ENCODE measurements at places on chromosomes 5 and 9. TPM values are rescaled to one million over a fixed set of nuclear protein-coding genes. Genes with fewer than 3 reads are reported as not detected.

NKD2 gene
- polyA plus RNA-seq = 18.6 TPM

HK3 gene
- 4.7 TPM for polyA plus RNA-seq

SLC12A2 gene
- polyA plus RNA-seq = 2.1 TPM

PTPDC1 gene
- 2.4 TPM for polyA plus RNA-seq

- peak; percentile 42 for DNase-seq
Measured at GRCh38 chr9:98074115-98074990, 17.8 kb downstream of the NANS start.

KIF24 gene
- 0.52 TPM for polyA plus RNA-seq

SPATA24 gene
- polyA plus RNA-seq = 9.8 TPM

- no peak for DNase-seq
Measured at GRCh38 chr5:153952057-153952456, 86.7 kb downstream of the FAM114A2 start.

GRCh38 chr5:155263381-155263780 is 249.8 kb downstream of the KIF4B start:
- no peak for DNase-seq

- DNase-seq = no peak
Measured at GRCh38 chr9:99118782-99119466, 14.0 kb downstream of the TGFBR1 start.

DNA sequence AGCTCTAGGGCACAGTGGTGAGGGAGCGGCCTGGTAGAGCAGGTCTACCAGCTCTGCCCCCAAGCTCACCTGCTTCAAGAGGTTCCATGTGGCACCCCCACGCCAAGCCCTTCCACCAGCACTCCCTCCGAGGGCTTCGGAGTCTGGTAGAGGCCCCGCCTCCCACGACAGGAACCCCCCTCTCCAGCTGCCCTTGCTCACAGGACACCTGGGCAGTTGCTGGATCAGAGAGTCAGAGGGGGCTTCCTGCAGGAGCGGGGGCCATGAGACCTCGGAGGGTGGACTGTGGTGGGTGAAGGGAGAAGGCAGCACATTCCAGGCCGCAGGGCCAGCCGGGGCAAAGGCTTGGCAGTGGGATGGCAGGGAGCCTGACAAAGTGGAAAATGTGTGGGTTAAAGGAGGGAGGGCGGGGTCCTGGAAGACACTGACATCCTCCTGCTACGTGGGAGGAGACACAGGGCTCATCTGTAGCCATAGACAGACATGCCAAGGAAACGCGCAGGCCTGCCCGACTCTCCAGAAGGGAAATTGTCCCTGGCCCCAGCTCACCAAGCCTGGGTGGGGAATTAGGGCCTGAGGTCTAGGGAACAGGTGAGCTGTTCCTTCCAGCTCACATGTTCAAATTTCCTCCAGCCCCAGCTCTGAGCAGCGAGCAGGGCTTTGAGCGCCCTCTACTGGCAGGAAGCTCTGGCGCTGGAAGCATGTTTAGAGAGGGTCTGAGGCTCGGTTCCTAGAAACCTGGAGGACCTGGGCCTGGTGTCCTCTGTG is 74.2 kb downstream of the NTNG2 start:
- DNase-seq = peak; percentile 86

- DNase-seq = no peak
Measured at GRCh38 chr5:67281874-67282273, 85.3 kb upstream of the CD180 start.

DNA sequence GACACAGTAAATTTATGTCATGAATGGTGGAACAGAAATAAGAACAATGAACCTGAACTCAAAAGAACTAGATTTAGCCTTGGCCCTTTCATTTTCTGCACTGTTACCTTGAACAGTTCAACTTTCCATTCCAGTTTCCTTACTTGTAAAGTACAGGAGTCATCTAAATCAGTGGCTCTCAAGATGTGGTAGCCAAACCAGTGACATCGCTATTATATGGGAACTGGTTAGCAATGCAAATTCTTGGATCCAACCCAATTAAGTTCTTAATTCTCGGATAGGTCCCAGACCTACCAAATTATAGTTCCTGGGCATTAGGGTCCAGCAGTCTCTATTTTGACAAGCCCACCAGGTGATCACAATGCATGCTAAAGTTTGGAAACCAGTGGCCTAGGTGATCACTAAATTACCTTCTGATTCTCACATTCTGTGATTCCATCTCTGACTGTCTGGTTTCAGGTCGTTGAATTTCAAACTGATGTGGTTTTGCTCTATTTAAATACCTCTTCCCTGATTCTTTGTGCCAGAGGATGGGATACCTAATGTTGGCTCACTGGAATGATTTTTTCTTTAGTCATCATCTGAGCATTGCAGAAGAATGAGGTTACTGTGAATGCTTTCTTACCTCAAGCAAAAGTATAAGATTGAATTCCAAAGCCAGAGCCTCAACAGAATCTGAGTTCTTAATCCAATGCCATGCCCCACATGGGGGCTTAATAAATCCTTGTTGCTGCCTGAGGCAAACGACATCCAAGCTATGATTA is 253.8 kb downstream of the ENC1 start:
- DNase-seq = no peak

DNA sequence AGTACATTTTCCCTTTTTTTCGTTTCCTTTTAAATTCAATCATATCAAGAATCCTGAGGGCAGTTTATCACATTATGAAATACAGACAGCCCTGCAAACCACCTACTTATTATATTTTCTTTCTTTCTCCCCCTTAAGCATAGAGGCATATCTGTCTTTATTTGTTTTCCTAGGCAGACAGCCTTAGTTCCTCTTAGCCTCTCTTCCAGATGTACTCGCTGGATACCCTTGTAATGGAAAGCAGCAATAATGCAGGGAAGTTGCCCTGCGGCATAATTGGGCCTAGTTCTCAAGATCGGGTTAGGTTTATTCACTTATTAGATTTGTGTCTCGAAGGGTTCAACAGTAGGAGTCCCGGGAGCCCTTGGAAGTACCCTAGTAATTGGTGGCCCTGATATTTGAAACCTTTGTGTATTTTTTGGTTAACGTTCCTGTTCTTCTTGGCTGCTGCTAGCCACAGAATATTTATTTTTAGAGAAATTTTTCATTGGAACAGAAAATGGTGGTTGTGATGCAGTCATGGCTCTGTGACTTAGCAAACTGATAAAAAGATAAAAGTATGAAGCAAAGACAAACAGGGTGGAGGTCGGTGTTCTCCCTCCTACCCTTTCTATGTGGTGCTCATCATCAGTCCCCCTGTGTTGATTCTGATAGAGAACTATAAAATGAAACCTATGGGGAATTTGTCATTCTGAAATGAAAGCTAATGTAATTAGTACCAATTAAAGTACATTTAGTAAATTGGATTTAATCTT is 6.4 kb downstream of the TLE4 start:
- DNase-seq = no peak

IFNA2 gene
- polyA plus RNA-seq = not detected

NACC2 gene
- 4.3 TPM for polyA plus RNA-seq

GRCh38 chr5:132883261-132883834 is 9.9 kb downstream of the LEAP2 start:
- peak; percentile 44 for DNase-seq

DNA sequence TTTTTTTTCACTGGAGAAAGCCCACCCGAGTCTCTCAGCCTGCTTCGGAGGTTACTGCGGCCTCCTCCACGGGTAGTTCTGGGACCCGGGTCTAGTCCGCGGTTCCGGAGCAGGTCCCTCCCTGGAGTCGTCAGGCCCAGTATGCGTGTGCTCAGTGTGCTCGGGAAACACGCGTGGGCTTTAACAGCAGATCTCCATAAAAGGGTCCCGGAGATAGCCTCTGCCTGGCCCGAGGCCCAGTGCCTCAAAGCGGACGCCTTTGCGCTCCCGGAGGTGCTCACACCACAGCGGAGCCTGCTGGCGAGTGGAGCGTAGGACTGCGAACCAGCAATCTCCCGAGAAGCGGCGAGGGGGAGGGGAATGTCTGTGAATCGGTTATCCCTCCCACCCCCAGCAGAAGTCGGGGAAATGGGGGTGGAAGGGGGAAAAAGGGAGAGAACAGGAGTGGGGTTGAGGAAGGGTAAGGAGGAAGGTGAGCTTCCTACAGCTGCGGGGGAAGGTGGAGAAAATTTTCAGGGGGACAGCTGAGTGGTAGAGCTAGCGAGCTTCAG is 28.7 kb downstream of the CDKN2A start:
- DNase-seq = peak; percentile 83

SIGMAR1 gene
- polyA plus RNA-seq = 23.0 TPM

- no peak for DNase-seq
Measured at GRCh38 chr9:34267660-34268059, 61.4 kb downstream of the KIF24 start.

- DNase-seq = peak; percentile 95
Measured at GRCh38 chr5:16178745-16179372, 732 bp downstream of the MARCHF11 start.

- DNase-seq = no peak
Measured at GRCh38 chr5:180527659-180528058, 33.5 kb downstream of the CNOT6 start.

NPR2 gene
- polyA plus RNA-seq = 14.6 TPM

LCN9 gene
- polyA plus RNA-seq = not detected

TAF11L5 gene
- not detected for polyA plus RNA-seq

DNA sequence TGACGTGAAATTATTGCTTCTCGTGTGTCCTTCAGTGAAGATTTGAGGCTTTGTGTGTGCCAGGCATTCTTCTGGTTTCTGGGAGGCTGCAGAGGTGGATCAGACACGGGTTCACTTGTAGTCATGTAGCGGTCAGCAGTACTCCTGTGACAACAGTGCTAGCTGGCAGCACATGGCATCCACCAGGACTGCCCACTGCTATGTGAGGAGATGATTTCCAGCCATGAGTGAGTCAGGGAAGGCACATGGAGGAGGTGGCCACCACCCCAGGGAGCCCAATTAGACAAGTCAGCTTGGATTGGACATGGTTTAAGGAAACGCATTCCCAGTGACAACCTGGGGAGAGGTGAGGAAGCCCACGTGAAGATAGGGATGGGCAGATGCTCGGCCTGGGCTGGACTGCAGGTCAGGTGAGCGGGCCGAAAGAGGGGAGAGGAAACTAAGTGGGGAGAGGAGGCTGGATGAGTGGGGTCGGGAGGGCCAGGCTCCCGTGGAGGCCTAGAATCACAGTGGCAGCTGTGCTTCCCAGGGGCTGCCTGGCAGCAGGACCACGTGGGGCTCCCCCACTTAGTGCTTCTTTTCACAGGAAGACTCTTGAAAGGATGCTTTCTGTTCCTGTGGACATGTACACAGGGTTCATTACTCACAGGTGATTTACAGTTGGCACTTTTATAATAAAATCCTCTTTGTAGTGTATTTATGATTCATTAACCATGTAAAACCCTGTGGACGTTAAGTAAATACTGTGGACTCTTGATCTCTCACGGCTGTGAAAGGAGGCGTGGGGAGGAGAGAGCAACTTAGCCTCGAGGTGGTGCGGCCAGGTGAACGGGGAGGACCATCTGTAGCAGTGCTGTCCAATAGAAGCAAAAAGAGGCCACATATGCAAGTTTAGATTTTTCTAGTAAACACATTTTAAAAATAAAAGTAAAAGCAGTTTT is 80.0 kb upstream of the OTULINL start:
- DNase-seq = peak; percentile 38

BHMT2 gene
- polyA plus RNA-seq = 1.4 TPM

S1PR3 gene
- polyA plus RNA-seq = 1.8 TPM

ORM2 gene
- polyA plus RNA-seq = 0.12 TPM

DNA sequence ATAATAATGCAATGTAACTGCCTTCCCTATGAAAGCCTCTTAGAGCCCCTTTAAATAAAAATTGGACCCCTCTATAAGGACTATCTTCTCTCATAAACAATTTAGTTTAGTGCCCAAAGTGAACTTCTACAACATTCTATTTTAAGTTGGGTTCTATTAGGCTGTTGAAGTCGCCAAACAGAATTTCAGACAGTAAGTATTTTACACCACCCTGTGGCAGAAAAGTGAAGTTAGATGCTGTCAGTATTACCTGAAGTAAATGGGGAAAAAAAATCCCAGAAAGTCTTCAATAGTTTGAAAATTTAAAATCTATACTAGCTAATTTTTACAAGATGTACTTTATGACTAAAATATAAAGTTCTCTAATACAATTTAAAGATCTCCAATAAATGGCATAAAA is 29.5 kb downstream of the CAAP1 start:
- DNase-seq = no peak

GRCh38 chr9:100580257-100580656 is 2.4 kb downstream of the CAVIN4 start:
- DNase-seq = no peak
